ENCODE measurements at places on chromosomes 7 and 10.

DNA sequence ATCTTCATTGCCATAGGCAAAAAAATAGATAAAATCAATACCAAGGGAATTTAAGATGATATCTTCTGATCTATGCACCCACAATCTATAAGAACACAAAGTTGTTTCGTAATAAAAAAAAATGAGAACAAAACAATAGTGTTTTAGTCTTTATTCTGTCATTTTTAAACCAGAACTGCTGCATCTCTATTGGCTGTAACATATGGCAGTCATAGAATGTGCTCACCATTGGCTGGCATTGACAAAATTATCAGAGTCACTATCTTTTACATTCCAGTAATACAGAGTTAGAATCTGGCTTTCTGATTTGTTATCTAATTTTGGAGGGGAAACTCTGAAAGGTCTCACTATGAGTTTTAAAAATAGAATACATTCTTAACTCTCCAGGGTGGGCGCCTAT, 138.6 kb upstream of the CCDC6 start:
- no peak for DNase-seq

GRCh38 chr7:22896917-22897316, 74.3 kb upstream of the TOMM7 start:
- no peak for DNase-seq

DNA sequence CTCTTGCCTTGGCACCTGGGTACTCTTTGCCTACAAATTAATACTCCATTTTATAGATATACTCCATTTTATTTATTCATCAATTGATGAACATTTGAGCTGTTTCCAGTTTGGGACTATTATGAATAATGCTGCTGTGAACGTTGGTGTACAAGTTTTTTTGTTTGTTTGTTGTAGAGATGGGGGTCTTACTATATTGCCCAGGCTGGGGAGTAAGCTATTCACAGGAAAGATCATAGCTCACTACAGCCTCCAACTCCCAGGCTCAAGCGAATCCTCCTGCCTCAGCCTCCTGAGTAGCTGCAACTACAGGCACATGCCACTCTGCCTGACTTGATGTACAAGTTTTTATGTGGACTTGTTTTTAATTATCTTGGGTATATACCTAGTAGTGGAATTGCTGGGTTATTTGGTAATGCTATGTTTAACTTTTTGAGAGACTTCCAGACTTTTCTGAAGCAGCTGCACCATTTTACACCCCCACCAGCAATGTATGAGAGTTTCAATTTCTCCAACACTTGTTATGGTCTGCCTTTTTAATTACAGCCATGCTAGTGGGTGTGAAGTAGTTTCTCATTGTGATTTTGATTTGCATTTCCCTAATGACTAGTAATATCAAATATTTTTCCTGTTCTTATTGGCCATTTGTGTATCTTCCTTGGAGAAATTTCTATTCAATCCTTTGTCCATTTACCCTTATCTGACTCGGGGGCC, 15.9 kb downstream of the WBP1L start:
- DNase-seq = no peak

- DNase-seq = no peak
These were observed 47.3 kb downstream of the YKT6 start for GRCh38 chr7:44247868-44248651.

DNA sequence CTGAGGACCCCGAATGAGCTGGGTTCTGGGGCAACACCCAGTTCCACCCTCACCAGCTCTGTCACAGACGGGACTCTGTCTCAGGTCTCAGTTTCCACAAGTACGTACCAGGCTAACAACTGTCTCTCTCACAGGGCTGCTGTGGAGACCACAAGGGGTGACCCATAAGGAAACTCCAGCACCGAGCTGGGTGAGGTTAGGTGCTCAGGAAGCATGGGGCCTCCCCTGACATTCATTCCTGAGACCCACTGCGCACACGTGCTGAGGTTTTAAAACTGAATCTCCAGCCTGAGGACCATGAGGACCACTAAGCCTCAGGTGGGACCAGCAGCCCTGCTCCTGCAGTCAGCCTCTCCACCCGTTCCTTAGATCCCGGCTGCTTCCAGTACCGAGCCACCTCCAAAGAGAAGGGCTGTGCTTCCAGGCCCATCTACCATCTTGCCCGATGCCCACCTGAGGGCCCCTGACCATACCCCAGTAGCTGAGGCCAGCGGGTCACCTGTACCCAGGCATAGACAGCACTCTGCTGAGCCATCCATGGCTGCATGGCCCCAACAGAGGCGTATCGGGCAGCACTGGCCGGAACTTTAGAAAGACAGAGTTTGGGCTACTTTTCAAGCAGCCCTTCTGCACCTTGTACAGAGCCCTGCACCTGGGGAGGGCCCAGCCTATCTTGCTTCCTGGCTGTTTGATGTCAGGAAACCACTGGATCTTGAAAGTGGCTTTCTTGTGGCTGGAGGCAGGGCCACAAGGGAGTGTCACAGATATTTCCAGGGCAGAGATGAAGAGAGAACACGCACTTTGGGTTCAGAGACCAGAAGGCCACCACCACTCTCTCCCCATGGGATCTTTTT, 18.7 kb downstream of the HSPA12A start:
- no peak for DNase-seq

GRCh38 chr7:152341039-152341913, 94.5 kb downstream of the KMT2C start:
- peak; percentile 48 for DNase-seq

All from HTR-8/SVneo (cell line).